ENCODE measurements at places on chromosomes 2 and 18.

DNA sequence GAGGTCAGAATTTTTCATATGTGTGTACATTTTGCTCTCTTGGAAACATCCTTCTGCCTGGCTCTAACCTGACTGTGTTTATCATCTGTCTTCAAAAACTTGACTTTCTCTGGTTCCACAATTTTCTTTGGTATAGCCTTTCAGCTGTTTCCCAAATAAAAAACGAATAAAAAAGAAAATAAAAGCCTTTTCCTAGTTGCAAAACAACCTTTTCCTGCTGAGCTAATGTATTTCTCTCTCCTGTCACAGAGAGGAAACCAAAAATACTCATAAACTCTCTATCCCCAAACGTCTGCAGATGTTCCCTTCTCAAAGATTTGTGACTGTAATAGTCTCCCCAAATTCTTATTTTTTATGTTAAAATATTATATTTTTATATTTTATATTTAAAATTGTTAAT lies 505.3 kb upstream of the SLC39A10 start:
- DNase-seq, result no peak

DNA sequence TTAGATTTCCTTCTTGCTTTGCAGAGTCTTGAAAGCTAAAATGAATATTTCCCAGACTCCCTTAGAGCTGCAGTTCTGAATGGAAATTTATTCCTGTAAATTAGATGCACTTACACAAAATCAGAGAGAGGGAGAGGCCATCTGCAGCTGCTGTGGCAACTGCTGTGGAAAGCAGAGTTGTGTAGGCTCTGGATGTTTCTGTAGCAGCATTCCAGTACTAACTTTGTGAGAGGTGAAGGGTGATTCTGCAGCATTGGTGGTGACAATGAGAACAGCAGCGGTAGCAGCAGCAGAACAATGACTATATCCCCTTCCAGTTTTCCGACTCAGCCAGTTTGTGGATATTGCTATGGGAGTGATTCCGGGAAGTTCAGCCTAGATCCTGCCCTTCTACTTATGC lies 433.0 kb upstream of the REG3G start:
- no peak for DNase-seq

DNA sequence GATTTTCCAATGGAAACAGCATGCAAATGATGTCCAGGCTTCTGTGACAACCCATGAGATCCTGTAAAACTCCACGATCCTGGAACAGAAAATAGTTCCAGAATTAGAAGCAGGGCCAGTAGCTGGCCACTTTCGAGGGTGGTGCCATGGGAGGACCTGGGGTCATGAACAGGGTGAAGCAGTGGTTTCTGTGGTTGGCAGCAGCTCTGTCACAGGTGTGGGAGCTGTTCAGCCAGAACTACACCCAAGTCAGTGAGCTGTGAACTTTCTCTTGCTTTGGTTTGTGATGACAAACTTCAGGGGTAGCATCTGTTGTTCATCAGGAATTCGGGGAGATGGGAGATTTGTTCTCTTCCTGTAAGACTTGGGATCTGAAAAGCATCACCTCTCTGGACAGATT lies 314.4 kb upstream of the NT5C1B start:
- no peak for DNase-seq

DNA sequence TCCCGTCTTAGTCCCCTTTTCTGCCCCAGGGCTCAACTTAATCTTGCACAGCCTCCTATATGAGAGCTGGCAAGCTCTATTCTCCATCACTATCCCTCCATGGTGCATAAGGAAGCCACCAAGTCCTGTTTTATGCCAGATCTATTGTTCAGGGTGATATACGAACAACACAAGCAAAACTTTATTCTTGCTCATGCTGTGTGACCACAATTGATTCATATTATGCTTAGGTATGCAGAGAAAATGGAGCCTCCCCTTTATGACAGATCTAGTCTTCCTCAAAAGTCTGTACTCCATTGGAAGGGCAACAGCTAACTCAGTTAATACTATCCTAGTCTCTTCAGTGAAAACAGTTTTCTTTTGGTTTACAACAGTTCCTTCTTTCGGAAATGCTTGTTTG lies 94.0 kb upstream of the STON1 start:
- DNase-seq, result no peak

DNA sequence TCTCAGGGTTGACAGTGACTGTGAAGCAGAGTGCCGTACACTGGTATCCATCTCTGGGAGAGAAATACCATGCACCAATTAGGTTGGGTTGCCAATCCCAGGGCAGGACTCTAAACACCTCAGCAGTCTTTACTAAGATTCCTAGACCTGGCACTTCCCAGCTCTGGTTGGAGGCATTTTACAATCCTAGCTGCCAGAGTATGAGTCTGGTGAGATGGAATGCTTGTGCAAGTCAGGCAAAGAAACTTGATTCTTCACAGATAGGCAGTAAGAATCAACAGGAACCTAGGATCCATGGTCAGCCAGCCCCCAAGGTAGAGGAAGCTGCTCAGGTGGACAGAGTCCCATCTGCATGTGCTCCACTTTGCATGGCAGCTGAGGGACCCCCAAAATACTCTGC lies 6.0 kb upstream of the UGT1A5 start:
- no peak for DNase-seq

DNA sequence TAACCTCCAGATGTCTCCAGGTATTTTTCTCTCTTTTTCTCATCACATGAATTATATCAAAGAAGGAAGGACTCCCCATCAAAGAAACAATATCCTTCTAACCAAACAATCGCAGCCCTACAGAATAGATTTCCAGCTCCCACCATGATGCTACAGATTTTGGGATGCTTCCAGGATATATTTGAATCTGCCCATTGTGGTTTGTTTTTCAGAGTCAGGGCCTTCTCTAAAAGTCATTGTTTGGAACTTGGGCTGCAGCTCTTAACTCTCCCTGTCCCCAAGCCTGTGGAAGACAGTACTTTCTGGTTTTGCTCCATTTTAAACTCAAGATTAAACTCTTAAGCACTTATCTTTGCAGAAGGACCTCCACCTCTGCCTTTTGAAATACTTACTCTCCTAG lies 223.2 kb downstream of the PMAIP1 start:
- DNase-seq, result no peak

GRCh38 chr2:68943581-68944568 lies 8.8 kb downstream of the GKN2 start:
- DNase-seq, result no peak

DNA sequence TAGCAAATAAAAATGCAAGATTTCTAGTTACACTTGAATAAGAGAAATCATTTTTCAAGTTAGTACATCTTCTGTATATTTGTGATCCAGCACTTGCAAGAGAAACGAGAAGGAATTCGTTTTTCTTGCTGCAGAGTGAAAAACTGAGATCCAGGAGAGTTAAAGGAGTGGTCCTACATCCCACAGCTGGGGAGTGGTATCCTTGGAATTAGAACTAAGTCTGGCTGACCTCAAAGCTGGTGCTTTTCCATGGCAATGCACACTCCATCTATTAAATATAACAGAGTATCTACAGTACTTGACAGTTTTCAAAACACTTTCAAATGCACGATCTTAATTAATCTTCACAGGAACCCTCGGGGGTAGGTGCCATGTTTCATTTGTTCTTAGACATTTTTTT lies 46.8 kb downstream of the TRIB2 start:
- DNase-seq, result no peak

GRCh38 chr2:149926149-149926548 lies 338.6 kb upstream of the MMADHC start:
- DNase-seq, result no peak

DNA sequence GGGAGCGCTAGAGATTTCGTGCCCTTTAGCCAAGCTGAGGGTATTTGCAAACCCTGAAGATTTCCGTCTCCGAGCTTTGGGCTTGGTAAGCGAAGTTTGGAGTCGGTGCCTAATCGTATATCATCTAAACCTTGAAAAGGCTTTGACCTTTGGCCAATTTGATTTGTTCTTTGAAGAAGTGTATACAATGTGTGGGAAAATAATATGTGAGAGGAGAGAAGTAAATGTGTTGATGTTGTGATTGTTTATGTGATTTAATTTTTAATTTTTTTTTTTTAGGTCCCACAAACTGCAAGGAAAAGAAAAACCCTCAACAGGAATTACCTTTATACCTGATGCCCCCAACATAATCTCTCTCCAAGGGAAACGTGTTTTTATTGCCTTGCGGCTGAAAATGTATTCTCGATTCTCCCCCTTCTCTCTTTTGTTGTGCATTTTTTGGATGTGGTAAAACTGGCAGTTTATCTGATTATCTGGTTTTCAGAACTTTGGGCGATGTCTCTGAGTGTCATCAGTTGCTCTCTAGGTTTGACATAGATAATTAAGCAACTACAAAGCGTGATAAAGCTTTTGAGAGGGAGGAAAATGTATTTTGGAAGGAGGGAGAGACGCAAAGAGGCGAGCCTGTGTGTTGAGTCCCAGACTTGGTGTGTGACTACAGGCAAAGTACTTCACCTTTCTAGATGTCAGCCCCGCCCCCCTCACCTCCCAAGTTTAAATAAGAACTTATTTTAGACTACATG lies 912 bp upstream of the FBXO11 start:
- no peak for DNase-seq

DNA sequence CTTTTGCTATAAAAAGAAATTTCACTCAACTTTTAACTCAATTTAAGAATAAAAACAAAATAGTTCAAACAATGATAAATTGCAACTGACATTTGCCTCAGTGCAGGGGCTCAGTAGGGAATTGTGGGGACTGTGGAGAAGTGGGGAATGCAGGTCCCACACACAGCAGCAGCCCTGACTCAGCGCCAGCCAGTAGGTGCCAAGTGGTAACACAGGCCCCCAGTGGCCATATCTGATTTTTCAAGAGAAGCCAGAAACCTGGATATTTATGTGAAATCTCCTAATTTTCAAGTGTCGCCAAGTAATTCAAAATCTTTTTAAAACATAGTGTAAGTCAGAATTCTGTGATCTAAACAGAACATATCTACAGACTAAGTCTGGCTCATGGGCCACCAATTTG lies 186.3 kb downstream of the EN1 start:
- no peak for DNase-seq

DNA sequence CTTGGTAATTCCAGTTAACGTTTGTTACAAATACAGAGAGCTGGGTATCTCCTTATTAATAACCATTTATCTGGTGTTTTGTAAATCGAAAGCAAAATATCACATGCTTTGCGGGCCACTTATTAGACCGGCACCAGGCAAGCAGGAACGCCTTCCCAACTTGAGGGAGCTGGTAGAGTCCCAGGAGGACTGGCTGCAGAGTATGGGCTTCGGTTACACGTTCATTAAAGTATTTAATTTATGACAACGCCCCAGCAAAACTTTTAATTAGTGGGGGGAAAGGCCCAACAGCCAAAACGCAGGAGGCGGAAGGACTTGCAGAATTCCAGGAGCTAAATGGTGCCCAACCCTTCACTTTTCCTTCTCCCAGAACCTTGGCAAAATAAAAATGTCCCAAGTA lies 3.7 kb downstream of the SMAD7 start:
- no peak for DNase-seq

- no peak for DNase-seq
These were observed 23.0 kb downstream of the CDC42EP3 start for GRCh38 chr2:37648331-37649011.

GRCh38 chr18:45320724-45321123 lies 294.6 kb upstream of the SLC14A2 start:
- DNase-seq, result no peak

DNA sequence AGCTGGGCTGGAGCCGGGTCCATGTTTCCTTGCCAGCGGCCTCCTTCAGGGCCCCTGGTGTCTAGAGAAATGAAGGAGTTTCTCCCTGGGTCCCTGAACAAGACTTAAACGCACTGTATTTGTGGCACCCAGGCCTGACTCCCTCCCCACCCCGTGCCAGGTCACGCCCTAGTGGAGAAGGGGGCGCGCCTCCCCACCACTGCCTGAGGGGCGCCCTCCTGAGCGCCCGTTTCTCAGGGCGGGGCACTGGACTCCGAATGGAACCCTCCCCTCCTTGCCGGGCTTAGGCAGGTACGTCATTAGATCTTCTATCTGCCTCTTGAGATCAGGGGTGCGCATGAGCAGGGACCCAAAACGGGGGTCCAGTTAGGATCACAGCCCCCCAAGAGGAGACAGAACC lies 16.3 kb downstream of the ODC1 start:
- DNase-seq, result no peak

DNA sequence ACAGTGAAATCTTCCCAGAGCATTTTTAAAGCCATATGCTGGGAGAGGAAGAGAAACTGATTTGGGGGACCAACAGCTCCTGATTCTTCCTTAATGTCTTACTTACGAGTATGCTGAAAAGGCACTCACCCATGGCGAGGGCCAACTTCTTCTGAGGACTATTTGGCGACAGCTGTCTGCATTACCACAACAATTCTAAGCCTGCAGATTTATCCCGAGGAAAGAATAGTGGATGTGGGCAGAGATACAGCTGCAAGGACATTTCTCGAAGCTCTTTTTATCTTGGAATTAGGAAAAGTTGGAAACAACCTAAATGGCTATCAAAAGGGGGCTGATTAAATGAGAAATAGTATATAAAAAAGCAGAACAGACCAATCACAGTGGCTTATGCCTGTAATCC lies 40.3 kb upstream of the FHL2 start:
- DNase-seq, result no peak

DNA sequence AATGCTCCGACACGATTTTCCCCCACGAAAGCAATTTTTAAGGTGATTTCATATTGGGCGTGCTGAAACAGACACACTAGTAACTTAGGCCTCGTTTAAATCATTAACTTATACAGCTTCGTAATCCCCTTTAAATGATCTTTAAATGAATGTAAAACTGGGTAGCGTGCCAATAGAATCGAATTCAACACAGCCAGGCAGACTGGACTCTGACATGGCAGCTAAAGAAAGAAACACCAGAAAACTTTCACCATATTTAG lies 2.4 kb upstream of the ID2 start:
- no peak for DNase-seq

DNA sequence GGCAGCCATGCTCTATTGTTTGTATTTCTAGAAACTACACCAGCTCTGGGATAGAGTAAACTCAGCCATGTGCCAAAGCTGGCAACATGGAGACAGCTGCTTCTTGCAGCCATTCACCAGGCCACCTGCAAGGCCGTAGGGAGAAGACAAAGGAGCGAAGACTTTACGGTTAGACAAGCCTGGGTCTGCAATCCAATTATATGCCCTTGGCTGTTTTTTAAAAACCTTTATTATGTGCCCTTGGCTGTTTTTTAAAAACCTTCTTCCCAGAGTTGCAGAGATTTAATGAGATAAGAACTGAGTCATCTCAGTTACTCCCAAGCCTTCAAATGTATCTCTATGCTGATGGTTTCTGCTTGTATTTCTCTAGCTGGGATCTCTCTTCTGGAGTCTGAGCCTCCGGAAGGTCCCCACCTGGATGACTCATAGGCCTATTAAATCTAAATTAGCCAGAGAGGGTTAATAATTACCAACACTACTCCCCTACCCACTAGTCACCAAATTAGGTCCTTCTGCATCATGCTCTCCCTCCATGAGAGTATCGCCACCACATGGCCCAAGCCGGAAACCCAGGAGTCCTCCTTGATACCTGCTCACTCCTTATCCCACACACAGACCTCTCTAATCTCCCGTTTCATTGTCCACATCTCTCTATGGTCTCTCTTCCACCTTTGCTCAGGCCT lies 17.5 kb upstream of the DPP4 start:
- no peak for DNase-seq

- no peak for DNase-seq
These were observed 9.8 kb downstream of the MCEE start for GRCh38 chr2:71120195-71120594.

- DNase-seq, result no peak
These were observed 259.8 kb upstream of the APCDD1 start for GRCh38 chr18:10194592-10194991.

All from BJ (cell line).